ENCODE measurements at places on chromosomes 1 and 21.

GRCh38 chr1:95323123-95323522 lies 89.1 kb downstream of the RWDD3 start:
- DNase-seq, result no peak

DNA sequence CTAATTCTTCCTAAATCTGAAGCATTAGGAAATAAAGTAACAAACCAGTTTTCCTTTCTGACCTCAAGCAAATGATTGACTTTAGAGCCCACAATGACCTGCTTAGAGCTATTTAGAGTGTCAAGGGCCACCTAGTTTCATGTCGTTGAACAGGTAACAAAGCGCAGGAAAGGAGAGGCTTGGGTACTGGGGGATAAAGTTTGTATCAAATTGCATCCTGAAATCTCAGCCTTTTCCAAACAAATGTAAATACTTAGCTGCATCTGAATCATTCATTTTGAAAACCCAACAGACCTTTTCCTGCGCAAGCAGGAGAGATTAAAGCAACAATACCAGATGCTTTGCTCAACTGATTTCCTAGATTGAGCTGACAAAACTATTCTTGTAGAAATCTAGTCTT lies 121.2 kb downstream of the NRIP1 start:
- DNase-seq, result no peak

DNA sequence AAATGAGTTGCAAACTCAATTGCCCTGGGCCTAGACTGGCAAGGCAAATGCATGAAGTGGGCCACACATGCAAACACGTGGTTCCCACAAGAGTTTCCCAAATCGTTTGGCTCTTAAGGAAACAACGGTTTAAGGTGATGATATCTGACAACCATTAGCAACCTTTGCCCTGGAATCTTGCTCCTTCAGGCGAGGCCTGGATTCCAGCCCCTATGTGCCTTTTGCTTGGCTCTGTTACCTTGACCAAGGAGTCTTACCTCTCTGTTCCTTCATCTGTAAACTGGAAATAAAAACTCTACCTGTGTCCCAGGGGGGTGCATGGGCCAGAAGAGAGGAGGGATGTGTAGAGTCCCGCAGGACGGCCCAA lies 72.1 kb upstream of the CASZ1 start:
- no peak for DNase-seq

GRCh38 chr1:186888367-186888766 lies 59.6 kb downstream of the PLA2G4A start:
- DNase-seq, result no peak

- DNase-seq, result no peak
Observed at GRCh38 chr1:92473781-92474495, 12.8 kb downstream of the GFI1 start.

GRCh38 chr1:69272684-69273083 lies 295.0 kb upstream of the LRRC7 start:
- DNase-seq, result no peak

- DNase-seq, result no peak
Observed at GRCh38 chr1:195886000-195886399, 722.2 kb downstream of the KCNT2 start.

GRCh38 chr1:14597343-14598006 lies 1.0 kb upstream of the KAZN start:
- no peak for DNase-seq

GRCh38 chr21:42479582-42479981 lies 16.4 kb downstream of the RSPH1 start:
- no peak for DNase-seq
